Stimulated activated CD8-positive, alpha-beta memory T cell treated with anti-CD3 and anti-CD28 coated beads, Interleukin-7, amount 100 ng/mL, for 4 hours (primary cell): ENCODE measurements at places on chromosomes 3 and 15.

DNA sequence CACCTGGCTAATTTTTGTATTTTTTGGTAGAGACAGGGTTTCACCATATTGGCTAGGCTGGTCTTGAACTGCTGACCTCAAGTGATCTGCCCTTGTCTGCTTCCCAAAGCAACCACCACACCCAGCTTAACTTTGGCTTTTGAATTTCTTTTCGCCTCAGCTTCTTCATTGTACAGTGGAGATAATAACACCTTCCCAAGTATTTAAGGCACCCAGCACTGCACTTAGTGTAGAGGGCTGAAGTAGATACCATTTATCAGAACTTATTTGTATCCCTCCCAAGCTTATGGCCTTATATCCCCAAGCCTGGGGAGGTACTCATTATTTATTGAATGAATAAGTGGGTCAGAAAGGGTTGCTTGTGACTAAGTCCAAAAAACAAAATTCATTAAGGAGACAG is 2.3 kb downstream of the SQOR start:
- DNase-seq, result no peak

DNA sequence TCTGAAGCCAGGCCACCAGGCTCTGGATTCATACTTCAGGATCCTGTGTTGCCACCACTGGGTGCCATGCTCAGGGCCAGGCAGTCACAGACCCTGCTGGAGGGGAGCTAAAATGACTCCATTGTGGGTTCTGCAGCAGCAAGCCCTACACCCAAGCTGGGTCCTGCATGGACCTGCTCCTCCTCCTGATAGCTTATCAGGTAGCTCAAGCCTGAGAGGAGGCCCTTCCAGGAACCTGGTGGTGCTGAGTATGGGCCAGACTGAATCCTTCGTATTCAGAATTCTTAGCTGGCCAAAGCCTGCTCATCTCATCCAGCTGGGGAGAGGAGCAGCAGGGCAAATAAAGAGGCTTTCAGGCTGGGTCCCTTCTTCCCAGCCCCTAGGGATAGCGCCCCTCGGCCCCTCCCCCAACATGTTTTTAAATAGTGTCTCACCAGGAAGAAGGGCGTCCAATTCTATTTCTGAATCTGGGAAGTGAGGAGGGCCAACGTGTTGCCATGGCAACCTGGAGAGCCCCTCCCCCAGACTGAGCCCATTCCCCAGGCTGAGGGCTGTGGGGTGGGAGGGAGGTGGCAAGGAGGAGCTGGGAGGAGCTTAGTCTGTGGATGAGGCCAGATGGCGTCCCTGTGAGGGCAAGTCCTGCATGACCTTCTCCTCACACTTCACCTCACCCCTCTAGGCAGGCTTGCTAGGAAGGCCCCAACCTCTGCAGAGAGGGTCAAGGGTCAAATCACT is 11.0 kb upstream of the CAMKV start:
- DNase-seq, result no peak

DNA sequence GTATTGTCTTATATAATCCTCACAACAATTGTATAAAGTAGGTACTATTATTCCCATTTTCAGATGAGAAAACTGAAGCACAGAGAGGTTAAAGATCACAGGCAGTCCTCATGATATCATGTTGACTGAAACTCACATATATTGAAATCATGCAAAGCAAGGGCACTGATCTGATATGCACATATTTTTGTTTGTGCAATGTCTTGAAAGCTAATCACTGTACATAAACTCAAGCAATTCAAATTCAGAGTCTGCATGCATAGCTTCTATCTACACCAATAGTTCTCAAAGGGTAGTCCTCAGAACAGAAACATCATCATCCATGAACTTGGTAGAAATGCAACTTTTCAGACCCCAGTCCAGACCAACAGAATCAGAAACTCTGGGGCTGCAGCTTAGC is 119.2 kb upstream of the STT3B start:
- no peak for DNase-seq

DNA sequence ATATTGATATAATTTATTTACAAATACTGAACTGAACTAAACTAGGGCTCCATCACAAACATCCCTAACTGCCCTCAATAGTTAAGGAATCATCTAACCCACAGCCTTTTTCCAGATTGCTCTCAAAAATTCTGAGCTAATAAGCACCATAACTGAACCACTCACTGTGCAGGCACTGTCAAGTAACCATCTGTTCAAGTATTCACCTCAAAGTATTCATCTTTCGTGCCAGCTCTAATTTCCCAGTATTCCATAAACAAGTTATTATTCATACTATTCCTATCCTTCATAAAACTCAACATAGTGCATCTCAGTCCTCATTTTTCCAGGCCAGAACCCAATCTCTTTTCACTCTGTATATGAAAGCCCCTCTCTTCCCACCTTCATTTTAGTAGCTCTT is 41.1 kb downstream of the THBS1 start:
- no peak for DNase-seq

GRCh38 chr15:41417418-41418195 is 712 bp downstream of the RTF1 start:
- no peak for DNase-seq

DNA sequence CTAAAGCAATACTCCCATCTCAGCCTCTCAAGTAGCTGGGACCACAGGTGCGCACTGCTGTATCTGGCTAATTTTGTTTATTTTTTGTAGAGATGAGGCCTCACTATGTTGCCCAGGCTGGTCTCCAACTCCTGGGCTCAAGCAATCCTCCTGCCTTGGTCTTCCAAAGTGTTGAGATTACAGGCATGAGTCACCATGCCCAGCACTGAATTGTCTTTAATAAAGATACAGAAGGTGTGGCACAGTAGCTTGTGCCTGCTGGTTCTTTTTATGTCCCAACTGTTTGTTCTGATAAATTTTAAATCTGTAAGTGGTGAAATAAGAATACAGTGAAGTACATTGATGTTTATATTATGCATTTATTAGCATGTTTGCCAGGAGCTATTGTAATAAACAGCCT is 20.6 kb upstream of the TRAK1 start:
- DNase-seq, result no peak

DNA sequence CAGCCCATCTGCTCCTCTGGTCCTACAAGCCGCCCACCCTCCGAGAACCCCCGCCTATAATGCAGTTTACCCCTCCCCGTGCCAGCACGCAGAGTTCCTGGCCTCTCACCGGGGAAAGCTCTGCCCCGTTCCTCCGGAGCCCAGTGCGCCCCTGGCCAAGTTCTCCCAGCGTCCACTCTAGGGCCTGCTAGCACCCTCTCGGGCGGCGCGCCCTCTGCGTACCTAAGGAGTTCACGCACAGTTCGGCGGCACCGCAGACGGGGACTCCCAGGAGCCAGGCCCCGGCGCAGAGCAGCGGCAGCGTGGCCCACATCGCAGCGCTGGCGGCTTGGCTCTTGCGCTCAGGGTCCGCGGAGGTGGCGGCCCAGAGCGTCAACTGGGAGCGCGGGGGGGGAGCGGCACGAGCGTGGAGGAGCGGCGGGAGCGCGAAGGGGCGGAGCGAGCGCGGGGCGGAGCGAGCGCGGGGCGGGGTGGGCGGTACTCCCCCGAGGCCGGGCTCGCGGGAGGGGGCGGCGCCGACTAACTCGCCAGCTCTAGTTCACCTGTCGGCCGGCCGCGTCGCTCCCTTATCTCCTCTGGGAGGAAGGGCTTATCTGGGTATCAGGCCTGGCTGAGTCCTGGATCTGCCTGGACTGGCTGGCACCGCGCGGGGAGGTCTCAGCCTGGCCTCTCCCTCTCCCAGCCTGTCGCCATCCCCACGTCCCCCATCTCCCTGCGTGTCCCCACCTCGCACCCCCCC is at the start of gene CTSH:
Gene CTSH (minus strand): TSS at position 378 of the 739 bp plus-strand sequence. CDS start 65 bp downstream, at position 313.
- peak; percentile 66 for DNase-seq

GRCh38 chr3:117380631-117381030 is 671.1 kb downstream of the TUSC7 start:
- DNase-seq, result no peak
